ENCODE measurements at places on chromosomes 1 and 21. TPM values are rescaled to one million over a fixed set of nuclear protein-coding genes. Genes with fewer than 3 reads are reported as not detected.

DNA sequence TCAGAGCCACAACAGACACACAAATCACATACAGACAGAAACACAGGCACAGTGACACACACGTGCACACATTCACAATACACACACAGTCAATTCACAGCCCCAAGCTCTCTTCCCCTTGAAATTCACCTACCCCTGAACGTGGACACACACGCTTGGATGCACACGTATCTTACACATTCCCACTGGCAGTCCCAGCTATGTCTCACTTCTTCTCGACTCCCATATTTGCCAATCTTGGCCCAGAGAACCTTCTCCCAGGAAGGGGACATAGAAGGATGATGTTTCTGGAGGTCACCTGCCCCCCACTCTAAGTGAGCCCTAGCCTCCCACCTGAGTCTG is 1.6 kb downstream of the CRYBG2 start:
- no peak for DNase-seq
- H3K4me3 ChIP-seq: peak overlapping the region; percentile 12
- H3K27me3 ChIP-seq: peaks cover 6% of the 10 kb centered on the region
- peaks cover 25% of the 10 kb centered on the region for H3K4me1 ChIP-seq
- H3K27ac ChIP-seq: peak overlapping the region; percentile 33
- H3K36me3 ChIP-seq: no peaks in the 10 kb centered on the region

DNA sequence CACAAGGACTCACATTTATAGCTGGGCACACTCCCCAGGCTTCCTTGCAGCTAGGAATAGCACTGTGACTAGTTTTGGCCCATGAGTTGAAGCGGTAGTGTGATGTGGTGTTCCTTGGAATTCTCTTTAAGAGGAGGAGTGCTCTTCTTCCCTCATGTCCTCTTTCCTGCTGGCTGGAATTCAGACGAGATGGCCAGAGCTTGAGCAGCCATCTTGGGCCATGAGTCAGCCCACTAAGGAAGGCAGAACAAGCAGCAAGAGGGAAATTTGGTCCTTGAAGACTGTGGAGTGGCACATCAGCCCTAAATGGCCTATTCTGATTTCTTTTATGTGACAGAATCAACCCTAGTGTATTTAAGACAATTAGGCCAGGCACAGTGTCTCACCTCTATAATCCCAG is 20.0 kb downstream of the HTR6 start:
- no peak for DNase-seq
- H3K27me3 ChIP-seq: no peaks in the 10 kb centered on the region
- H3K27ac ChIP-seq: no peak overlapping the region
- no peaks in the 10 kb centered on the region for H3K4me1 ChIP-seq
- no peaks in the 10 kb centered on the region for H3K36me3 ChIP-seq

- H3K36me3 ChIP-seq: no peaks in the 10 kb centered on the region
- peaks cover 2% of the 10 kb centered on the region for H3K27me3 ChIP-seq
- no peak overlapping the region for H3K27ac ChIP-seq
- no peak overlapping the region for H3K4me3 ChIP-seq
- DNase-seq: no peak
Observed at GRCh38 chr1:225454733-225455132, 26.9 kb upstream of the LBR start.

- H3K4me3 ChIP-seq: no peak overlapping the region
- peaks cover 4% of the 10 kb centered on the region for H3K27me3 ChIP-seq
- peaks cover 5% of the 10 kb centered on the region for H3K36me3 ChIP-seq
- H3K27ac ChIP-seq: no peak overlapping the region
- no peak for DNase-seq
- no peaks in the 10 kb centered on the region for H3K4me1 ChIP-seq
Observed at GRCh38 chr1:3917761-3918160, 17.7 kb upstream of the C1orf174 start.

GRCh38 chr1:237580726-237581125 is 310.0 kb downstream of the ZP4 start:
- H3K4me1 ChIP-seq: no peaks in the 10 kb centered on the region
- H3K27ac ChIP-seq: no peak overlapping the region
- H3K27me3 ChIP-seq: peaks cover 1% of the 10 kb centered on the region
- DNase-seq: no peak

GRCh38 chr1:8722366-8722765 is 95.1 kb downstream of the RERE start:
- peak overlapping the region; percentile 13 for H3K4me3 ChIP-seq
- peaks cover 5% of the 10 kb centered on the region for H3K36me3 ChIP-seq
- no peak overlapping the region for H3K27ac ChIP-seq
- H3K27me3 ChIP-seq: peaks cover 2% of the 10 kb centered on the region
- H3K4me1 ChIP-seq: peaks cover 11% of the 10 kb centered on the region

DNA sequence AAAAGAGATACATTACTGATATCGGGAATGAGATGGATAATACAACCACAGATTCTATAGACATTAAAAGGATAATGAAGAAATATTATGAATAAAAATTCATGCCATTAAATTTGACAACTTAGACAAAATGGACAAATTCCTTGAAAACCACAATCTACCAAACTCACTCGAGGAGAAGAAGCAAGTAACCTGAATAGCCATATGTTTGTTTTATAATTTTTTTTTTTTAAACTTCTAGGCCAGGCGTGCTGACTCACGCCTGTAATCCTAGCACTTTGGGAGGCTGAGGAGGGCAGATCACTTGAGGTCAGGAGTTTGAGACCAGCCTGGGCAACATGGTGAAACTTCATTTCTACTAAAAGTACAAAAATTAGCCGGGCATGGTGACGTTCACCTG is 327.9 kb downstream of the VAV3 start:
- H3K36me3 ChIP-seq: peaks cover 36% of the 10 kb centered on the region
- no peak overlapping the region for H3K27ac ChIP-seq
- no peak overlapping the region for H3K4me3 ChIP-seq
- no peaks in the 10 kb centered on the region for H3K27me3 ChIP-seq
- DNase-seq: no peak
- H3K4me1 ChIP-seq: no peaks in the 10 kb centered on the region

DNA sequence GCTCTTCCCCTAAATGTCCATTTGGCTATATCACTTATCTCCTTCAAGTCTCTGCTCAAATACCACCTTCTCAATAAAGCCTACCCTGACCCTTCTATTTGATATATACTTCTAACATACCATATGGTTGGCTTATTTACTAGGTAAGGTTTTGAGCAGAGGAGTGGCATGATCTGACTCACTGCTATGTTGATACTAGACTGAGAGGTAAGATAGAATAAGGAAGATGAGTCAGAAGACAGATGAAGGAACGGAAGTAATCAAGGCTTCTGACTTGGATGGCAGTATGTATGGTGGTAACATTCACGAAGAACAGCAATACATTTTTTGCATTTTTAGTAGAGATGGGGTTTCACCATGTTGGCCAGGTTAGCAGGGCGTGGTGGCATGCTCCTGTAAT is 4.8 kb upstream of the HRNR start:
- no peaks in the 10 kb centered on the region for H3K36me3 ChIP-seq
- H3K27ac ChIP-seq: no peak overlapping the region
- DNase-seq: no peak
- peaks cover 11% of the 10 kb centered on the region for H3K4me1 ChIP-seq

DNA sequence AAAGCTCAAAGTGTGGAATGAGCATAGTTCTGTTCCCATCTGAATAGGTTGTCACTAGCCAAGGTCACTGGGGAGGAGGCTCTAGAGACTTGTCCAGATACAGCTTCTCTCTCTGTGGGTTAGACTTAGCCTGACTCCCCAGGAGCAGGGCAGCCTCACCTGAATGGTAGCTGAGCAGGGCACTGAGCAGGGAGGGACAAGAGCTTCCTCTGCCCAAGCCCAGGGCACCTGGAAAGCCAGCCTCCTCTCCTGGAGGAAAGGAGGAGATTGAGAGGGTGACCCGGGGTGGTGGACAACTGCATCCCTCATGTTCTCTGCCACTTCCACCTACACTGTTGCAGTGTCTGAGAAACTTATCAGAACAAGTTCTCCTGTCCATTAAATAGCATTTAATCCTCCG is 59.0 kb upstream of the F3 start:
- no peak overlapping the region for H3K4me3 ChIP-seq
- no peaks in the 10 kb centered on the region for H3K4me1 ChIP-seq
- no peaks in the 10 kb centered on the region for H3K36me3 ChIP-seq
- H3K27ac ChIP-seq: no peak overlapping the region

DNA sequence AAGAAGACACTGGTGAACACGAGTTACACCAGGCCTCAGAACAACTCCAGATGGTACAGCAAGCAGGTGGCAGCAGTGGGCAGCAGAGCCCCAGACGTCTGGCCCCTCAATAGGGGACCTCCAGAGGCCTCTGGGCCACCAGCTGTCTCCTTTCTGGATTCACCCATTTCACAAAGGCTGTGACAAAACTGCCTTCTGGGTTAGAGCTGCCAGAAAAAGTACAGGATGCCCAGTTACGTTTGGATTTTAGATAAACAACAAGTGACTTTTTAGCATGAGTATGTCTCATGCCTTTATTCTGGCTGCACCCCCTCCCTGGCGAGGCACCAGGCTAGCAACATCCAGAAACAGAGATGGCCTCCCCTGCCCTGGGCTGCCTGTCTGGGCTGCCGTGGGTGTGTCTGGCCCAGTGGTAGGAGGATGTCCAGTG is 30.1 kb downstream of the ITPKB start:
- no peak overlapping the region for H3K27ac ChIP-seq

GRCh38 chr1:58095183-58095582 is 451.3 kb downstream of the OMA1 start:
- H3K4me1 ChIP-seq: peaks cover 9% of the 10 kb centered on the region
- H3K27me3 ChIP-seq: no peaks in the 10 kb centered on the region
- no peak for DNase-seq
- H3K27ac ChIP-seq: no peak overlapping the region

DNA sequence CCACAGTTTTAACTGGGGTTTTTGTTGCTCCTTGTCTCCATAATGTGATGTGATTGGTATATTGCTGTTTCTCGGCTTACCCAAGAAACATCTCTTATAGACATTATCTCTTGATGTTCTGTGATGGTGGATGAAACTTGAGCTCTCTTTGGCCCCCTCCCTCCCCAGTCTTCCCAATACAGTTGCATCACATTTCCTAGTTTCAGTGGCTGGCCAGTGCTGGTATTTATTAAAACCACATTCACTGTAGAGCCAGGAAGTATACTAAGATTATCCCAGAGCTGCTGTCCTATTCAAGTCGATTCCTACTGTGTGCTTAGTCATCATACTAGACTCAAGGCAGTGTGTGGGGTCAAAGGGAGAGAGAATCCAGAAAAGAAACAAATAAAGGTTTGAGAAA is 244.4 kb downstream of the KAZN start:
- no peak for DNase-seq
- peaks cover 8% of the 10 kb centered on the region for H3K27me3 ChIP-seq
- no peak overlapping the region for H3K4me3 ChIP-seq
- H3K4me1 ChIP-seq: no peaks in the 10 kb centered on the region
- no peak overlapping the region for H3K27ac ChIP-seq

DNA sequence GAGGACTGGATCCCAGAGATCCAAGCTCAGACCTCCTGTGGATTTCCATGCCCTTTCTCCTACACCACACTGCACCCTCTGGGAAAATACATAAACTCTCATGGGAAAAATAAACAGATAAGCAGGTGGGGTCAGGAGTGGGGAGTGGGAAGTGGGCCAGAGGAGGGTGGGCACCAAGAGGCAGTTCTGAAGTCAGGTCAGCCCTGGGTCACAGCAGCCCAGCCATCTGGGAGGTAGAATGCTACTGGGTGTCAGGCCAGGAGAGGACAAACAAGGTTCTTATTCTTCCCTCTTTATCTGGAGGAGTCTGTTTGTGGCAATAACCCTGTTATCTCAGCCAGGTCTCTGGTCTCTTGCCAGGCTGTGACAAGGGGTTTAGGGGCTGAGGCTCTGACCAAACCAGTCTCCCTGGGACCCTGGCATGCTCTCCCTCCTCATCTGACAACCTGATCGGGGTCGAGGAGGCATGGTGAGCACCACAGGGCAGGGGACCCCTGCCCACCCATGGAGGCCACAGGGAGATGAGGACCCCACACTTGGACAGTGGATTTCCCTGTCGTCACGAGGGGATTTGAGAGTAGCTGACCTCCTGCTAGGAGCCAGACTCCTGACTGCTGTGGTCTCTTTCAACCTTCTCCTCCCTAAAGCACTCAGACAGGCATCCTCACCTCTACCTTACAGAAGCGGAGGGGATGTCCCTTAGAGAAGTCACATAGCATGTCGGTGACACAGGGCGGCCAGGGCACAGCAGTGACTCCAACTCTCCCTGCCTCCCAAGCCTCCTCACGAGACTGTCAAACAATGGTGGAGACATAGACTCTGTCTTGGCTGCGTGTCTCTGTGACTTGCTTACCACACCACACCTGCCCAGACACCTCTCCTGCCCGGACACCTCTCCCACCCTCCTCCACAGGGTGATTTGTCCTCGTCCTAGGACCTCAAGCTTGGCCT is 51.3 kb upstream of the IFFO2 start:
- no peaks in the 10 kb centered on the region for H3K36me3 ChIP-seq
- peaks cover 14% of the 10 kb centered on the region for H3K4me1 ChIP-seq
- no peak overlapping the region for H3K4me3 ChIP-seq
- DNase-seq: no peak
- H3K27ac ChIP-seq: no peak overlapping the region

GRCh38 chr1:67787746-67788145 is 45.5 kb downstream of the GNG12 start:
- H3K36me3 ChIP-seq: no peaks in the 10 kb centered on the region
- peaks cover 19% of the 10 kb centered on the region for H3K4me1 ChIP-seq
- H3K4me3 ChIP-seq: no peak overlapping the region
- no peak for DNase-seq
- H3K27me3 ChIP-seq: peaks cover 5% of the 10 kb centered on the region

GRCh38 chr1:203367057-203367456 is 16.1 kb upstream of the FMOD start:
- no peaks in the 10 kb centered on the region for H3K36me3 ChIP-seq
- H3K27me3 ChIP-seq: peaks cover 6% of the 10 kb centered on the region
- H3K4me1 ChIP-seq: no peaks in the 10 kb centered on the region
- DNase-seq: no peak

DNA sequence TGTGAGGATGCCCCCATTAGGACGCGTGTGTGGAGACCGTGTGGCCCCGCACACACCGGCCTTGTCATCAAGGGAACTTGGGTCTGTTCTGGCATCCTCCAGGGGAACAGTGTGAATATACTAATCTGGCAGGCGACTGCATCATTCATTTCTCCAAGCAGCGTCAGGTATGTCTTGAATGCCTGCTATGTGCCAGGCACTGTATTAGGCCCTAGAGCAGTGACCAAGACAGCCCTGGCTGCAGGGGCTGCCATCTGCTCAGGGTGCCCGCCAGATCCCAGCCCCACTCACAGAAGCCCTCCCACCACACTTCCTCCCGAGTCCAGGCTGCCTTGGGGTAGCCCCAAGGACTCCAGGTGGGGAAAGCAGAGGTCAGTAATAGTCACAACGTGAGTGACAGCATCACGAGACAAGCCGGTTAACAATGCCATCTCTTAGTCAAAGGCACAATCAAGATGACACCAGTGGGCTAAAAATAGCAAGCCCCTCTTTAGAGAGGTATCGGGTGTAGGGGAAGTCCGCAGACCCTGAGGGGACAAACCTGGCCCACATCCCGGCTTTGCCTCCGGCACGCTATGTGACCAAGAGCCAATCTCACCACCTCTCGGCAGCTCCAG is 7.5 kb upstream of the LAPTM5 start:
- no peaks in the 10 kb centered on the region for H3K36me3 ChIP-seq
- H3K27ac ChIP-seq: no peak overlapping the region
- DNase-seq: no peak
- peaks cover 16% of the 10 kb centered on the region for H3K4me1 ChIP-seq
- no peak overlapping the region for H3K4me3 ChIP-seq

GRCh38 chr1:232878086-232878485 is 72.3 kb upstream of the NTPCR start:
- no peaks in the 10 kb centered on the region for H3K36me3 ChIP-seq
- no peak overlapping the region for H3K4me3 ChIP-seq
- DNase-seq: no peak
- no peak overlapping the region for H3K27ac ChIP-seq
- H3K4me1 ChIP-seq: no peaks in the 10 kb centered on the region

PRKAA2 gene
- 2.4 TPM for total RNA-seq

FLG gene
- total RNA-seq: not detected

ZNF593OS gene
- total RNA-seq: not detected

PTGS2 gene
- 22.2 TPM for total RNA-seq

FAM110D gene
- 13.5 TPM for total RNA-seq

Measured in endothelial cell (in vitro differentiated cells).